Renal pelvis (tissue), 12 donors: ENCODE measurements at places on chromosomes 1 and 21. TPM values are rescaled to one million over a fixed set of nuclear protein-coding genes. Genes with fewer than 3 reads are reported as not detected.
A peak's percentile ranks its signal among the peaks of the same experiment; 100 is the strongest.

Gene SIPA1L2
- 33.5 TPM for polyA plus RNA-seq

Gene PTPRF
- 228 TPM for polyA plus RNA-seq

Gene RHCE
- 1.3 TPM for polyA plus RNA-seq

Gene DAB1
- polyA plus RNA-seq: 6.5 TPM

Gene BROX
- polyA plus RNA-seq: 46.2 TPM

Gene TNFRSF14
- 23.8 TPM for polyA plus RNA-seq

Gene ITLN1
- polyA plus RNA-seq: 1.4 TPM

DNA sequence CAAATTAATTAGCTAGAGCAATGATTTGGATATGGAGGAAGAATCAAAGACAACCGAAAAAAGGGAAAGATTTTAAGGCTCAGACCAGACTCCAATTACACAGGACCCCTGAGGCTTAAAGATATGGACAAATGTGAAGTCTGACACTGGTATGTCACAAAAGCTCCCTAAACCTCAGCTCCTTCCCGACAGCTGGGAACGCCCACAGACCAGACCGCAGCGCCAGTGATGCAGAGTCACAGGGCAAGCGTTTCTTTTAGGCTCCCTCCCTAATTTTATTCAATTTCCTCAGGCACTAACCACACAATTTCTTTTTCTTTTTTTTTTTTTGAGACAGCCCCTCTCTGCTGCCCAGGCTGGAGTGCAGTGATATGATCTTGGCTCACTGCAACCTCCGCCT is 40.2 kb downstream of the NID1 start:
- no peak for DNase-seq

DNA sequence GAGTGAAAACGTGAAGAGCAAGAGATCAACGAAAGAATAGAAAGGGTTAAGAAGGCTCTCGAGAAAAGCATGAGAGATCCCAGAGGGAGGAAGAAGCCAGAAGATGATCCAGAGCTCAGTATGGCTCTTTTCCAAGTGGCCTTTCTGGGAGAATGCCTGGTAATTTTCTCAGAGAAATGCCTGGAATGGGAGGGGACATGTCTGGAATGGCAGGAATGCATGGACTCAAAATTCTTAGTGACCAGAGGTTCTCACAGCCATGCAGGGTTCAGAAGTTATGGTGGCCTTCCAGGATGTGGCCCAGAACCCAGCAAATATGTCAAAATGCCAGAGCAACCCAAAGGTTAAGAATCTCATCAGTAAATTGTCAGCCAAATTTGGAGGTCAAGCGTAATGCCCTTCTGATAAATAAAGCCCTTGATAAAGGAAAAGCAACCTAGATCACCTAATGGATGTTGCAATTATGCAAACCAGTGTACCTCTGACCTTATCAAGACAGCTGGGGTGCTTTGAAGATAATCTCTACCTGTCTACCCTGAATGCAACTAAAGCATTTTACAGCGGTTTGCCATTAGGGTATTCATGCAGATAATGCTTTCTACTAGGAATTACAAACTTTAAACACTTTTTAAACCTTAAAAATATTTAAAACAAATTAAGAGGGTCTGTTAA is 53.1 kb downstream of the NBPF6 start:
- no peak for DNase-seq

DNA sequence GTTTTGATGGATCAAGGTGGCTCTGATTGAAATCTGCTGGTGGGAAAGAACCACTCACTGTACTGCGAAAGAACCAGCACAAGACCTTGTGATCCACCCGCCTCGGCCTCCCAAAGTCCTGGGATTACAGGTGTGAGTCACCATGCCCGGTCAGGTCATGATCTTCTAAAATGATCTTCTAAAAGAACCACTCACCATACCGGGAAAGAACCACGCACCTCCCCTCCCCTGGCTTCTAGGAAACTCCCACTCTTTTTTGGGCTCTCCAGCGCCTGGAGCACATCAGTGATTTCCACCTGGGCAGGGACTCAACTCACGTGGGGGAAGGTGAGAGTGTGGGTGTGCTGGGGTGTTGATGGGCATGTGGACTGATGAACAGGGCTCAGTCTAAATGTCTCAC is 7.9 kb upstream of the RAB7B start:
- no peak for DNase-seq

DNA sequence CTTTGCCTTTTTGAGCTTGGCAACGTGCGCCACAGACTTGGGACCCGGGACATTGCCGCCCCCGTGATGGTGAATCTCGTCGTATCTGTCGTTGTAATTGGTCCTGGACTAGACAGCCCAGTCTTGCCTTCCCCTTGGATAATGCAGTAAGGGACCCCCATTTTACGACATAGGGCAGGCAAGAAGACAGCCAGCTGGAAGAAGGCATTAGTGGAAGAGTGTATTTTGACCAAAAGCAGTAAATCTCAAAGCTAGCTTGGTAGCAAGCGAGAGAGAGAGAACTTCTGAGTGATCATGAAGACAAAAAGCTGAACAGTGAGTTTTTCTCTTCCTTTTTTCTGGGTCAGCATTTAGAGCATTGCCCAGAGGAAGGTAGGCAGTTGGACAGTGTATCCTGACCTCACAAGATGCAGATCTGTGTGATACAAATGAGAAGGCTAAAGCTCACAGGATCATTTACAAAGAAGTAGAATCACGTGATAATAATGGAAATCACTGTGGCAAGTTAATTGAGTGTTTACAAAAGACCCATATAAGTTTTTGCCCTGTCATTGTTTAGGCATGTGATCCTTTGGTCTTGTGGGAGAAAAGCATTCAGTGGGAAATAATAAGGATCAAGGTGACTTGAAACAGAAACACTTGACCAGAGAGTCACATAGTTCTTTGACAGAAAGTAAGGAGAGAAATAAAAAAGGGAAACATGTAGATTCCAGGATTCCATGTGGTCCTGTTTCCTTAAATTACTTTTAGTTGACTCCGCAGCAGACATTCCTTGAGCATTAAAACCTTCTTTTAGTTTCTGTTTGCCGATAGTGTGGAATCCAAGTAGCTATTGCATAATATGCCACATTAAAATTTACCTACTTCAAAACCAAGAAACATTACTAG is 66.3 kb downstream of the CNST start:
- DNase-seq: peak; percentile 44

GRCh38 chr1:21333824-21334213 is 43.6 kb upstream of the ECE1 start:
- no peak for DNase-seq

DNA sequence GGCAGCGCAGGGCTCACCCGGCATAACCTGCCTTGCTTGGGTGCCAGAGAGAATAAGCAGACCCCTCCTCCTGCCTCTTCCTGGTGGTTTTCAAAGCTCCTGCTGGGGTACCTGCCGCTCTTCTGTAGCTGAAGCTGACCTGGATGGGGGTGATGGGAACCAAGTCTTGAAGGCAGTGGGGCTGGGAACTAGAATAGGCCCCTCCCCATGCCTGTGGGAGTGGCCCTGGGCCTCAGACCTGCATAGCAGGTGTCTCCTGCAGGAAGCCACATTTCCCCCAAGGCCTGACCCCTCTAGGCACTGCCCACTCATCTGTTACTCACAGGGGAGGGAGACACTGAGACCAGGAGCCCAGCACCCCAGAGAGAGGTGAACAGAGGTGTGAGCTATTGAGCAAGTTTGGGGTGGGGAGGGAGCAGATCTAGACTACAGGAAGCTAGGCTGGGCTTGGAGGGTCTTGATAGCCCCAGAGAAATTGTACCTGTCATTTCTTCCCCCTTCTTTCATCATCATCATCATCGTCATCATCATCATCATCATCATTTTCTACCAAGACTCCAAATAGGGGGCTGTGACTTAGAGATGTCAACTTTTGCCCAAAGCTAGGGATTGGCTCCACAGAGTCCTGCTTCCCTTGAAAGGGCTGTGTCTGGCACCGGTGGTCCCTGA is 10.1 kb downstream of the PADI1 start:
- no peak for DNase-seq

DNA sequence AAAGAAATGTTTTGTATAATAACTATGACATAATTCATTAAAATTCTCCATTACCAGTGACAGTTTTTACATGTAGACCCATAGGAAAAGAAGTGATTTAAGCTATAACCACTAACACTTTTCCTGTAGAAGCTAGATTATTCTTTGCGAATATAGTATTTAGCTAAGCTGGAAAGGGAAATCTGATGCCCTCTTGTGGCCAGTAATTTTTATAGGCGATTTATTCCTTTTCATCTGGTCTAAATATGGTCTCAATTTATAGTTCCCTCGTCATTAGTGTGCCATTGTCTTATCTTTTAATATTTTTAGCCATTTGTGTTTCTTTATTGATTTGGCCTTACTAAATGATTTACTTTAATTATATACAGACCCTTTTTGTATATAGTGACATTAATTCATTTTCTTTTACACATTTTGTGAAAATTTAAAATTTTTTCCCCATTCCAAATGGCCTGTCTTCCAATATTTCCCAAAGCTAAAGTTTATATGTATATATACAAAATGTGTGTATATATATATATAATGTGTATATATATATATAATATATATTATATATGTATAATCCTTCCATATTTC is 26.7 kb downstream of the BTG3 start:
- DNase-seq: peak; percentile 44

DNA sequence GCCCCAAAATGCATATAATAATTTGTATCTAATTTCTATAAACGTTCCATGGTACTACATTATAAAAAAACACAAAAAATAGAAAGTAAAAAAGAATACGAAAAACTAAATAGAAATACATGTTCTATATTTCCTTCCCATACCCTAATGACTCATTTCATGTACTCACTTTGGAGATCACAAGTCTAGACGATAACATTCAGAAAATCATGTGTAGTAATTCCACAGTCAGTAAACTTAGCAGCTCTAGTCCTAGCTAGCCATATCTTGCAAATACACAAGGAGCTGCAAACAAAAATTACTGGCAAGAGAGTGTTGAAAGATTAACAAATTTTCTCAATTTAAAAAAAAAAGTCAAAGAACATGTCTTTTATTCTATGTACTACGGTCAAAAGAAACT is 1.4 kb downstream of the GOLPH3L start:
- DNase-seq: no peak

DNA sequence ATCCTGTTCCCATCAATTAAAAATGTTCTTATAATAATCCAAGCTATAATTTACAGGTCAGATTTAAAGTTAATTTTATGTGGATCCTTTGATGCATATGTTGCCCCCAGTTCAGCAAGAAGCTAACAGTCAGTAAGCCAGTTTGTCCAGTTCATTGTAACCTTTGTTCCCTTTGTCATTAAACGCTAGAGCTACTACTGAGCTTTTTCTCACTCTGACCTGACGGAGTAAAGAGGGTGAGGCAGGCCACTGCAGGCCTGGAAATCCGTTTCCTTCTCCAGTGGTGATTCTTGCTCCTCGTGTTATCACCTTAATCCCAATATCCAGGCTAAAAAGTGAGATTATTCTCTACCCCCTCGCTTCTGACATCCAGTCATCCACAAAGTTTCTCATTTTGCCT is 10.2 kb downstream of the YBX1 start:
- no peak for DNase-seq

DNA sequence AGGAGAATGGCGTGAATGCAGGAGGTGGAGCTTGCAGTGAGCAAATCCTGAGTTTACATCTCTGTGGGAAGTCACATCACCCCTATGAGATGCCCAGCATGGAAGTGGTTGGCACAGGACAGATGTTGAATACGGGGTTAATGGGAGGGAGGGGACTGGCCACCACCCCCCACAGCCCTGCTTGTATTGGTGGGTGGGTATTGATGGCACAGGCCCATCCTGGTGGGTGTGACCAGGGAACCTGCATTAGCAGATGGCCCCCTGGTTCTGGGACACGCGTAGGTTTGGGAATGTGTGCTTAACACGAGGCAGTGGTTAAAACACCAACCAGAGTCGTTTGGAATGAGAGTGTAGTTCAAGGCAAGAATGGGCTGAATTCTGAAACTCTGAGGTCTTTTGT is 117.9 kb downstream of the PRDM2 start:
- no peak for DNase-seq

GRCh38 chr1:154479764-154480421 is 22.1 kb upstream of the TDRD10 start:
- peak; percentile 87 for DNase-seq

GRCh38 chr1:88526456-88526855 is 157.6 kb upstream of the PKN2 start:
- DNase-seq: no peak

GRCh38 chr1:245879091-245879490 is 628.0 kb downstream of the SMYD3 start:
- DNase-seq: no peak

GRCh38 chr1:177366091-177366490 is 195.3 kb downstream of the BRINP2 start:
- DNase-seq: no peak

DNA sequence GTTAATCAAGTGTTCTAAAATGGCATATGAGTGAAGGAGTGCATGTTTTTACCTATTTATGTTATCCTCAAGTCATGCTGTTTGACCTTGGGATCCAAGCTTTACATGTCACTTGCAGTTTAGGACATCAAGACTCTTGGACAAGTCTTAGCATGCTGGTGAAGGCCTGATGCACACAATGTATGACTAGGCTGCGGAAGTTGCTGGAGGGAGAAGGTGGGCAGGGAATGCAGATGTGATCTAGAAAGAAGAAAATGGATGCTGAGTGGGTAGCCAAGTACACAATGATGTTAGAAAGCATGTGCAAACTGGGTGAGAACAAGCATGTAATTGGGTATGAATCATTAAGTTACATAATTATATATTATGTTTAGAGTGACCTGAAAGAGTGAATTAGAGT is 301.8 kb downstream of the BRINP2 start:
- DNase-seq: no peak

DNA sequence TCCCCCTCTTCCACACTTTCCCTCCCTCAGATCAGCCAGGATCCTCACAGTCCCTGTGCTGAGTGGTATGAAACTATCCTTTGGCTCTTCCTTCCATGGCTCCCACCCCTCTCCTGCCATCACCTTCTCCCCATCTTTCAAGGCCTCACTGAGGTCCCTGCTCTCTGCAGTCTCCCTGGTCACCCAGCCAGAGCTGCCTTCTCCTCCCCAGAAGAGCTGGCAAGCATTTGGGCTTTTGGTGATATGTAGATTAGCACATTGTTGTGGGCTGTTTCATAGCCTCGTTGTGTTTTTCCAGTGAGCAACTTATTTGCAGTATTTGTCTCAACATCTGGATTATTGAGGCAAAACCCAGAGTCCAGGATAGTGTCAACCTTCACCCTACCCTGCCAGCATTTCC is 2.2 kb downstream of the CSF1 start:
- no peak for DNase-seq
